ENCODE measurements at places on chromosomes 3 and 15.

DNA sequence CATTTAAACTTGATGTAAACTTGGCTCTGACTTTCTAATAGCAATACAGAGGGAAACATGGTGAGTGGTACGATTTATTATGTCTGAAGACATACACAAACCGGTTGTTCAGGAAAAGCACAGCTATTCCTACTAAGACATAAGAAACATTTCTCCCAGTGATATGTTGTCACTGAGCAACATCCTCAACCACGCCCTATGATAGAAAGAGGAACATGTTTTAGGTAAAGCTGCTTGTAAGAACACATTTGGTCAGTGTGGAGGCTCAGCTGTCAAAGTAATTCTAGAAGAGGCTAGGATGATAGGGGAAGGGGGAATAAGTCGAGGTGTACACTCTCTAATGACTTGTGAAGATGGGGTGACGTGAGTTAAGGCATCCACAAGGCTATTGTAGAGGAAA is 42.7 kb upstream of the B3GNT5 start:
- no peak for DNase-seq

DNA sequence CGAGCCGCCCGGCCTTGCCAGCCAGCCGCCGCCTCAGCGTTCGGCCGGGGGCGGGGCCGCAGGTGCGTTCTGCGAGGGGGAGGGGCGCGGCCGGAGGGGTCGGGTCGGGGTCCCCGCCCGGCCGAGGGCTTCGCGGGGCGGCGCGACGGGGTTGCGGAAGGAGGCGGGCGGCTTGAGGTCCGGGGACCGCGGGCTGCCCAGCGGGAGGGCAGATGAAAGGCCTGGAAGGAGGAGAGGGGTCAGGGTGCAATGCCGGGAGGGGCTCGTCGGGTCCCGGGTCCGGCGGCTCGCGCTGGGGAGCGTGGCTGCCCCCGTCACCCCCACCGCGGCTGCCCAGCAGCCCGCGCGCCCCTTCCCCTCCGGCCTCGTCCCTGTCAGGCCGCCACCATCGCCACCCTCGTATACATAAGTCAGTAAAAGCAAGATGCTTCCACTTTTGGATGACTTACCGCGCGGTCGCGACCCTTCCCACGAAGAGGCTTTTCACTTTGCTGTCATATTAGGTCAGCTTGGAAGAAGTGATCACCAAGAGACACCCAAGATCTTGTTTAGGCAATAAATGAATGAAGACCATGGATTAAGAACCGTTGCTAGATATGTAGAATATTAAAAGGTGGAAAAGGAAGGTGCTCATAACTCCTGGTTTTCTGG is 620 bp upstream of the ANP32A start:
- DNase-seq = no peak

- no peak for DNase-seq
Measured at GRCh38 chr15:69798481-69799250, 299.1 kb downstream of the TLE3 start.

- no peak for DNase-seq
Measured at GRCh38 chr3:17840126-17840525, 97.7 kb upstream of the TBC1D5 start.

DNA sequence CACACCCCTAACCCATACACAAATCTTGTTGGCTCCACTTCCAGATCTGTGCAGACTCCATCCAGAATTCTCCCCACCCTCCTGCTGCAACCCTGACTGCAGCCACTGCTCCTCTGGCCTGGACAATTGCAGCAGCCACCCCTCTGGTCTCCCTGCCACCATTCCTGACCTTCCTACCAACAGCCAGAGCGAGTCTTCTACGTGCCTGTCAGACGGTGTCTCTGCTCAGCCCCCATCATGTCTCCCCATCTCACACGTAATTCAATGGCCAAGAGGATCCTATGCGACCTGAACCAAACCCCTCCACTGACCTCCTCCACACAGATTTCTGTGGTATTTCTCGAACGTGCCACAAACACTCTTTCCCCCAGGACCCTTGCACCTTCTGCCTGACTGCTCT is 103.3 kb downstream of the TPRA1 start:
- no peak for DNase-seq

DNA sequence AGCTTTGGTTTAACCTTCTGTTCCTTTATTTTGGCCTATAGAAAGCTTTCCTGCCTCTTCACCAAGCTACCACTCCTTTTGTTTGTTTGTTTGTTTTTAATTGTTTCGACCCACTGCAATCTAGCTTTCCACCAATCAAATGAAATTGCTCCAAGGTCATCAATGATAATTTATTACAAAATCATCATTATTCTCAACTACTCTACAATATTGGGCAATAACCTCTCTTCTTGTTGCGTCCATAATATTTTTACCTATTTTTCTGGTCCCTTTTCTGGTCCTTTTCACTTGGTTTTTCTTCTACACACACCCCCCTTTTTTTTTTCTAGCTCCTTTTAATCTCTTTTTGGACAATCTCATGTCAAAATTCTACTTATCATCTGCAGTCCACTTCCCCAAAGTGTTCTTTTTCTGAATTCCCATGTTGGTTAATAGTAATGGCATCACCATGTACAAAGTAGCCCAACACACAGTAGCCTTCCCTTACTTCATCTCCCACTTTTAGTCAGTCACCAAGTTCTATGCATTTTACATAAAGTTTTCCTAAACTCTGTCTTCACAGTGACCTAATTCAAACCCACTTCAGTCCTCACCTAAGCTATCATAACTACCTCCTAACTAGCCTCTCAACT is 11.0 kb upstream of the ANKRD28 start:
- DNase-seq = no peak

GRCh38 chr15:101361418-101361817 is 66.4 kb upstream of the SNRPA1 start:
- DNase-seq = no peak
